ENCODE measurements at places on chromosomes 4 and X. TPM values are rescaled to one million over a fixed set of nuclear protein-coding genes. Genes with fewer than 3 reads are reported as not detected.

Gene FTHL17
- polyA plus RNA-seq = not detected

Gene RHOXF2B
- not detected for polyA plus RNA-seq

Gene PAGE1
- polyA plus RNA-seq = not detected

Gene ZC4H2
- polyA plus RNA-seq = 27.5 TPM

Gene PRIMPOL
- polyA plus RNA-seq = 6.6 TPM

Gene SPATA18
- 9.7 TPM for polyA plus RNA-seq

Gene GPRASP3
- polyA plus RNA-seq = 6.9 TPM

Gene FGFRL1
- 11.2 TPM for polyA plus RNA-seq

Gene TMPRSS11B
- polyA plus RNA-seq = not detected

Gene ADAMTS3
- 0.77 TPM for polyA plus RNA-seq

Gene SERTM2
- polyA plus RNA-seq = 0.02 TPM

GRCh38 chrX:131827935-131828334 lies 195.2 kb upstream of the STK26 start:
- DNase-seq = no peak

DNA sequence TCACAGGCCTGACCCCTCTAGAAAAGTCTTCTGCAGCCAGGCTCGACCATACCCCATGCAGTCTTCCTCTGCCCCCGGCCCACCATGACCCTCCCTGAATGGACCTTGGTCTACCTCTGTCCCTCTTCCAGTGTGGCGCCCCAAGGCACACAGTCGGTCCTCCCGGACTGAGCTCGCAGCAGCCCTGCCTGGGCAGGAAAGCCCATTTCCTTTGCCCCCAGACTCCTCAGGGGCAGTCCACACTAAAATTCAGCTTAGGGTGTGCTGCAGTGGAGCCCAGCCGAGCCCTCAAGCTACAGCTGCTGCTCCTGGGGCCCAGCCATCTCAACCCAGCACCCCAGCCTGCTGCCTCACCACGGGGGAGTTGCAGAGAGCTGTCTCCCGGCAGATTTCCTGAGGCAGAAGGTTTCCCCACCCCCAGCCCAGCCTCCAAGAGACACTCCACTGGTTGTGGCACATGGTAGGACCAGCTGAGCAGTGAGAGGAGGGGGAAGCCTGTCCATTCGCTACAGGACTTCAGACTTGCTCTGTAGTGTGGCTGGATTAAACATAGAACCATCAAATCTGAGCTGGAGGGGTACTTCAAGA lies 37.5 kb upstream of the IQSEC2 start:
- DNase-seq = no peak

DNA sequence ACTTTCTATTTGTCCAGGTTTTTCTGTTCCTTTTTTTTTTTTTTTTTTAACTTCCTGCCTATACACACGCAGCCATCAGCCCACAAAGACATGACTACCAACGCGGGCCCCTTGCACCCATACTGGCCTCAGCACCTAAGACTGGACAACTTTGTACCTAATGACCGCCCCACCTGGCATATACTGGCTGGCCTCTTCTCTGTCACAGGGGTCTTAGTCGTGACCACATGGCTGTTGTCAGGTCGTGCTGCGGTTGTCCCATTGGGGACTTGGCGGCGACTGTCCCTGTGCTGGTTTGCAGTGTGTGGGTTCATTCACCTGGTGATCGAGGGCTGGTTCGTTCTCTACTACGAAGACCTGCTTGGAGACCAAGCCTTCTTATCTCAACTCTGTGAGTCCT lies 2.1 kb downstream of the EBP start:
- DNase-seq = no peak

DNA sequence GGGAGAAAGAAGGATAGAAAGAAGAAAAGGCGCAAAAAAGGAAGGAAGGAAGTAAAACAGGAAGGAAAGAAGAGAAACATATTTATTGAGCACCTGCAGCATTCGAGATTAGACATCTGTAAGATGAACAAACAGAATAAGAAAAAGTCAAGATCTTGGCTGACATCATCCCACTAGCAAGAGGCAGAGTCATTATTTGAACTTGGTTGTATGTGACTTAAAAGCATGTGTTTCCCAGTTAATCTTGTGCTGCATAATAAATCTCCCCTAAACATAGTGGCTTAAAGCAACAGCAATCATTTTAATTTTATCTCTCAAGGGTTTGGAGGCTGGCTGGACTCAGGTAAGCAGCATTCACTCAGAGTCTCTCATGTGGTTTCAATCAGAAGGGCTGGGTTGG lies 38.5 kb upstream of the COX7B2 start:
- DNase-seq = no peak

- DNase-seq = no peak
Measured at GRCh38 chr4:103887191-103887590, 167.4 kb upstream of the TACR3 start.

DNA sequence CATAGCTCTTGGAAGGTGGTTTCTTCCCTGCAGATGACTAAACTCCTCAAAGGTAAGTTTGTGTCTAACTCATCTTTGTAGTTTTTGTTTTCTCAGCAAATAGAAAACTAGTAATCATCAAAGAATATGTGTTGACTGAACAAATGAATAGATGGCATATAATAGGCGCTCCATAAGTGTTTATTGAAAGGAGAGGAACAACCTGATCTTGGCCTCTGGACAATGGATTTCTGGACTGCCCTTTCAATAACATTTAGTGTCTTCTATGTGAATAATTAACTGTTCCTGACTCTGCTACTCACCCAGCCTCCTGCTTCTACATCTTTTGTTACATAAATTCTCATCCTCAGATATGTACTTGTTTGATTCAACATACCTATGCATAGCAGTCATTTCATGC lies 399.1 kb downstream of the PPP1R2C start:
- no peak for DNase-seq

- no peak for DNase-seq
Measured at GRCh38 chrX:110509755-110510532, 151.3 kb downstream of the RTL9 start.

DNA sequence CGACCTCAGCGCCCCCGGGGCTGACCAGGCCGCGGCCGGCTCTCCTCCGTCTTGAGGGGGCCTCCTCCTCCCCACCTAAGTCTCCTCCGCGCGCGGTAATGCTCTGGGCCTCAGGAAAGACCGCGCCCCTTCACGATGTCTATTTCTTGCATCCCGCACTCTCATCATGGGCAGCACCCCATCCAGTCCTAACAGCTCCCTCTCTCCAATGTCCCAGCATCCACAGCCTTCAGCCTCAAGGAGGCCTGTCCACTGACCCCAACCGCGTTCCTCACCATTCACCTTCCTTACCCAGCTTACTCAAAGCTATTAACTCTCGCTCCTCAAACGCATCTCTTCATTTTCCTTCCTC lies 77.5 kb downstream of the MAGED4 start:
- DNase-seq = no peak

DNA sequence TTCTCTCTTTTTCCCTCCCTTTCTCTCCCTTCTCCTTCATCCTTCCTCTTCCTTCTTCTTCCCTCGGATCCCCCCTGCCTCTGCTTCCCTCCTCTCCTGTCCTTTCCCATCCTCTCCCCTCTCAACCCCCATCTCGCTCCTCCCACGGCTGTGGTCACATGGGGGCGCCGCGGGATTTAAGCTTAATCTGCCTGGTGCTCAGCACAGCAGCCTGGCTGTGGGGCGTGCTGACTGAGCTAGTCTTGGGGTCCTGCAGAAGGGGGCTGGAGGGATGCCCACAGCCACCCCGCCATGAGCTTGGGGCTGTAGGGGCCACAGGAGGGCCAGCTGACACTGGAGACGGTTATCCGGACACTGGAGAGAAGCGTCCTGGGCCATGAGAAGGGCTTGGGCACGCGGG lies 10.7 kb downstream of the SMIM10L2A start:
- no peak for DNase-seq

- no peak for DNase-seq
Measured at GRCh38 chr4:173490256-173490655, 39.8 kb downstream of the HAND2 start.

DNA sequence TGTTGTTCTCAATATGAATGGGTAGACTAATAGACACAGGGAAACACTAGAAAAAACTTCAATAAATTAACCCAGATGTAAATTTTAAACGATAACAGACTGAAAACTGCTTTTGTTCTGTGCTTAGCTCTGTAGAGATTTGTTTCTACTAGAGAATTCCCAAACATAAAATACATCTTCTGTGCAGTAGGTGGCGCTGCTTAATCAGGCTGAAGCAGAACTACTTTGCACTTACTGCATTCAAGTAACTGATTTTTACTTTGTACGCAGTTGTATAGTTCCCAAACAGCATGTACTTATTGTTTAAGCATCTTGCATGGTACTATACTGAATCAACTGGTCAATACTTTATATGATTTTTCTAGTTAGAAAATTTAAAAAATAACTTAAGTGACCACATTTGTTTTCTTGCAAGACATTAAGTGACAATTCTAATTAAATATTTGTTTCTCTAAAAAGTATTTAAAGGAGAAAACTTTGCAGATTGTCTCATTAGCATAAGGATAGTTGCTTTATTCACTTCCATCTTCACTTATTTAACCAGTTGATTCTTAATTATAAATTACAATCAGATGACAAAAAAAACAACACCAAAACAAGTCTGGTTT lies 490.6 kb downstream of the IL15 start:
- peak; percentile 58 for DNase-seq

GRCh38 chr4:71680706-71681105 lies 103.2 kb downstream of the GC start:
- no peak for DNase-seq

DNA sequence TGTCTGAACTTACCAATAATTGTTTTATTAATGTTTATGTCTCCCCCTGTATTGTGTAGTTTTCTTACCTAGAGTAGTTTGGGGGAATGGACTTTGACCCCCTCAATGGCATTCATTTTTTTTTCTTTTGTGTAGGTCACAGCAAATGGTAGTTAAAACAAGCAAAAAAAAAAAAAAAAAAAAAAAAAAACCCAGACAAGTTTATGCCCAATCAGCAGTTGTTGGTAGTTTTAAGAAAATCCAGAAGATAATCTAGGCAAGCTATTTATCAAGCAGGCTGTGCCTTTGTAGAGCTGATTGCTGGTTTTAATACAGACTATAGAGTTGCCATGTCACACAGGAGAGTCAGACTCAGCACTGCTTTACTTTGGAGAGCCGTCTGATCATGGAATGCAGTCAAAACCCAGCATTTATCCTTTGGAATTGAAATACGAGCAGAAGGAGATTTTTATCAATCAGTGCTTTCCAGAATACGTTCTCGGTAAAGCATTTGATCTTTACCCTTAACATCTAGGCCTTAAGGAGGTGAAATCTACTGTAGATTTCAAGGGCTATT lies 16.6 kb downstream of the DCUN1D4 start:
- no peak for DNase-seq

DNA sequence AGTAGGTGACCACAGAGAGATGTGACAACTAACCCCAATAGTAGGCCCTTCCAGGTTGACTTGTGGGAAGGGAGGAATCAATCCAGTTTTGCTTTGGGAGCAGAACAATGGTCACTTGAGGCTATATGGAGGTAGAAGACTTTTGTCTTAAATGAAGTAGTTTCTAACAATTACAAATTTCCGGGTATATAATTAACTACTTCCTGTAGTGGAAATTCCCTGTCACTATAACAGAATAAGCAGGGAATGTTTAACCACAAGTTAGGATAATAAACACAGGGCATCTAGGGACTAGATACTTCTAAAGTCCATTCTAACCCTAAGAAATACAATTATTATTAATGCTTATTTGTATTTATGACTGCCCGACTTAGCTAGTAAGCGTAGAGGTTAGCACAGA lies 99.0 kb upstream of the TRPC3 start:
- DNase-seq = no peak

DNA sequence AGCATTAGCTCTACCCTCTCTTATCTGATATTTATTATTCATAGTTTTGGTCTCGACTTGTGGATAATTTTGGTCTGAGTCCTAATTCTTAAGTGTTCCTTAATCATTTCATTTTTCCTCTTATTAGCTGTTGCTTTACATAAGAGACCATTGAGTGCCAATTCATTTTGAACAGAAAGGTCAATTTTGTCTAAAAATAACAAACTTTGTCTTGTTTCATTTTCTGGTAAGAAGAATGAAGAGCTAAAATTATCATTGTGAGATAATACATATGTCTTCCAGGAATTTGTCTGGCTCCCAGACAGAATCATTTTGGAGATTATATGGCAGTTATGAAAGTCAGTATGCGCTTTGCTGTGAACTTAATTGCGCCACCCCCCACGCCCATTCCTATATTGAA lies 1471.8 kb downstream of the PCDH7 start:
- DNase-seq = no peak

DNA sequence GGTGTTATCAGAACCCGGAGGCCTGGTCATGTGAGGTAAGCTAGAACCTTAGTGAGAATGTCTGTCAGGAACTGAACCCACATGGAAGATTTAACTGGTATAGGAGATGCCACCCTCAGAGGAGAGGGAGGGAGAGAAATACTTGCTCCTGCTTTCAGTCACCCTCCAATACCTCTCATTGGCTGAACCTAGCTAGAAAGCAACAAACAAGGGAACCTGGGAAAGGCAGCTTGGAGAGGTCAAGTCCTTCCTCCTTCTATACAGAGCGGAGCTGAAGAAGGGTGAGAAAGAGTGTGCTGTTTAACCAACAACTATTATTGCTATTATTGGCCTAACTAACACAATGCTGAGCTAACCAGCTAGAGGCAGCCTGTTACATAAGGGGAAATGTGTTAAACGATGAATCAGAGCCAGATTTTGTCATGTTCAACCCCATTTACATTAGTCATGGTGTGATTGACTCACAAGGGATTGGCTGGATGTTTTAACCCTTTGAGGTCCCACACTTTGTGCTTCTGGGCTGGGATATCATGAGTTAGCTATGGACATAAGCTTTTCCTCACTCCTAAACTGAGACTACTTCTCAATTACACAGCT lies 96.5 kb upstream of the ESX1 start:
- no peak for DNase-seq

GRCh38 chrX:134864431-134864830 lies 126.4 kb upstream of the SMIM10 start:
- no peak for DNase-seq

DNA sequence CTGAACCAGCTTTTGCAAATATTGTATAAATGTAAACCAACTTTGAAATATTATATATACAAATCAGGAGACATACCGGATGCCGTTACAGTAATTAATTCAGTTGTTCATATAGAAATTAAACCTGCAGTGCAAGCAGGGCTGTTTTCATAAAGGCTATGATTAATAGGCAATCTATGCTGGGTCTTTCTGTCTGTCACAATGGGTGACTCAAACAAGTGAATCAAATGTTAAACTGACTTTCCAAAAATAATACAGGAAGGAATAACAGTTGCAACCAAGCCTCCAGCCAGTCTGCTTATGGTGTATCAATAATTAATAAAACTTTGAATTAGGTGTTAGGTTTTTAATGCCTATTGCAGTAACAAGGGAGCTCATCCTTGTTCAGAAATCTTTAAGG lies 43.9 kb downstream of the GABRB1 start:
- DNase-seq = no peak
